ENCODE measurements at places on chromosomes 1 and 21. TPM values are rescaled to one million over a fixed set of nuclear protein-coding genes. Genes with fewer than 3 reads are reported as not detected.

Gene BATF3
- total RNA-seq: 4.8 TPM

Gene RAB42
- total RNA-seq: not detected

Gene ATP1A4
- not detected for total RNA-seq

Gene NUDT4B
- 0.74 TPM for total RNA-seq

Gene CD101
- total RNA-seq: 1.2 TPM

- H3K4me3 ChIP-seq: no peak overlapping the region
- no peak for DNase-seq
- H3K36me3 ChIP-seq: peaks cover 3% of the 10 kb centered on the region
Measured at GRCh38 chr21:33774551-33774950, 132.2 kb downstream of the ITSN1 start.

DNA sequence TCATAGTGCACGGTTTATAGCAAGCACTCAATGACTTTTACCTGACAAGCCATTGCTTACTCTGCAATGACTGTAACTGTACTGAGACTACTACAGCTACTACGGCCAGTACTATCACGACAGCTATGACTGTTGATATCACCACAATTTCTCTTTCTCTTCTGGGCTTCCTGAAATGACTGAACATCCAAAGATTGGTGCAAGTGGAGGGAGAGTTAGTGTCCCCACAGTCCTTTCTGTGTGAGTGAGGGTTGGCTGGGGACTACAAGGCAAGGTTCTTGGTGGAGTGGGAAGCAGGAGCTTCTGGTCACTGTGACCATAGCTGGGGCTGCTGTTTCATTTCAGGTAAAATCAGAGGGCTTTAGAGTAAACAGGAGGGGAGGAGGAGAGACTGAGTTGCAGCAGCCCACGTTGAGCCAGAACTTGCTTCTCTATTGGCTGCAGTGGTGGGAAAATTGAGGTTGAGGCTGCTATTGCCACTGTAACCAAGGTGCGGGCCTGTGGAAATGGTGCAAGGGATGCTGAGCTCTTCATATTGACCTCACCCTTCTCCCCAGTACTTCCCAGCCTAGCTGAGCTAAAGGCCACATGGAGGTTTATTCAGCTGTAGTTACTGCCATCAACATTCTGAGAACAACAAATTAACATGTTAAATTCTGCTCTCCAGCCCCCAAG is 14.1 kb upstream of the IL10 start:
- no peak overlapping the region for H3K4me3 ChIP-seq
- H3K4me1 ChIP-seq: no peaks in the 10 kb centered on the region
- no peaks in the 10 kb centered on the region for H3K36me3 ChIP-seq
- DNase-seq: no peak

DNA sequence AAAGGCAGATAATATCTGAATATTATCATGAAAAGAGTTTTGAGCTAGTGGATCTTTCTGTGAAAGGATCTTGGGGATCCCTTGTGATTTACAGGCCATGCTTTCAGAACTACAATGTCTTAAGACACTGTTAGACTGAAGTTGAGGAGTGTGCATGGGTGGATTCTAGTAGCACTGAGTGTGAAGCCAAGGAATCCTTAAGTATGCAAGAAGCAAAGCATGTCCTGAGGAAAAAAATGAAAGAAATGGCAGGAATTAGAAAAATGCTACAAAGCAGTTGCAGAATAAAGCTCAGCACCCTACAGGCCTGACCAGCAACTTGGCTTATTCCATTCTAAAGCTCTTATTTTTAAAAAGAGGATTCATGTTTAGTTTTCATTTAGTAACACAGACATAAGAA is 11.9 kb downstream of the STX6 start:
- H3K27me3 ChIP-seq: no peaks in the 10 kb centered on the region
- DNase-seq: no peak
- H3K4me3 ChIP-seq: no peak overlapping the region
- H3K36me3 ChIP-seq: no peaks in the 10 kb centered on the region
- no peaks in the 10 kb centered on the region for H3K4me1 ChIP-seq

DNA sequence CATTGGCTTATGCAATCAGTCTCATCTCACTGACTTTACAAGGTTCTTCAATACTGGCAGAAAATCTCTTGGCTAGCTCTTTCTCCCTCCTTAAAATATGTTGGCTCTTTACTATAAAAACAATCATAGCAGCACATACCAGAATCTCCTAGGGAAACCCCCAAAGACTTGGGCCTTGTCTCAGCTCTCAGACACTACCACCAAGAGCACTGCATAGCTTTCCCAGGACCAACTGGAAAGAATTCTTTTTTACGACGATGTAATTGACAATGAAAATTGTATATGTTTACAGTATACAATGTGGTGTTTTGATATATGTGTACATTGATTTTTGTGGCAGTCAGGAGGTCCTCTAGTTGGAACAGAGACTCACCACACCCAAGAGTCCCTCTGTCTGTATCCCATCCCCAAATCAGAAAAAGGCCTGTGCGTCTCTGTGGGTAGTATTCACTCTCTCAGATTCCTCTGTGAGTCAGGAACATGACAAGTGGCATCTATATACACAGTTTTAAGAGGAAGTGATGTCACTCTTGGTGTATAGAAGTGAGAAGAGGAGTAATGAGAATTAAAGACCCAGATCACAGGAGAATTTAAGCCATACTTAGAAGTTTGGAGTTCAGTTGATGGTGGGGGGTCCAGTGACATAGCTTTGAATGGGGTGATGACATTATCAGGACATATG is 21.1 kb downstream of the SMAP2 start:
- no peaks in the 10 kb centered on the region for H3K36me3 ChIP-seq
- no peak for DNase-seq
- H3K27ac ChIP-seq: no peak overlapping the region
- H3K27me3 ChIP-seq: no peaks in the 10 kb centered on the region
- no peaks in the 10 kb centered on the region for H3K4me1 ChIP-seq

DNA sequence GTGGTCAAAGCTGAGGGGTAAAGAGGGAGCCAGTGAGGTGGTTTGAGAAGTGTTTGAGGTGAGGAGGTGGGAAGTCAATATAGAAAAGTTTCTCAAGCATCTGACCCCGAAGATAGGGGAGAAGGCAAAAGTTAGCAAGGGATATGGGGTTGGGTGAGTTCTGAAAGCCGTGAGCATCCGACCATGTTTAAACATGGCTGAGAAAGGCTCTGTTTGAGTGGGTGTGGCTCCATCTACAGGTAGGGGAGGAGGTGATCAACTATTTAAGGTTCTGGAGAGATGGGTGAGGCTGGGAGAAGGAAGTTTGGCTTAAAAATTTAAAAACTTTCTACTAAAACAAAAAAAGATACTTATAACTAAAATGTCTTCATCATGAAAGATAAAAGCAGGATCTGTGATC is 273.8 kb downstream of the KCNJ6 start:
- no peaks in the 10 kb centered on the region for H3K4me1 ChIP-seq
- no peak overlapping the region for H3K27ac ChIP-seq
- H3K27me3 ChIP-seq: no peaks in the 10 kb centered on the region
- H3K36me3 ChIP-seq: no peaks in the 10 kb centered on the region
- H3K4me3 ChIP-seq: no peak overlapping the region
- peak; percentile 24 for DNase-seq

- no peak overlapping the region for H3K4me3 ChIP-seq
- no peak for DNase-seq
- no peaks in the 10 kb centered on the region for H3K36me3 ChIP-seq
- no peaks in the 10 kb centered on the region for H3K4me1 ChIP-seq
Measured at GRCh38 chr1:182192966-182193365, 131.5 kb upstream of the ZNF648 start.
